WTC11 (cell line): ENCODE measurements at places on chromosomes 13 and 19. TPM values are rescaled to one million over a fixed set of nuclear protein-coding genes. Genes with fewer than 3 reads are reported as not detected.

DNA sequence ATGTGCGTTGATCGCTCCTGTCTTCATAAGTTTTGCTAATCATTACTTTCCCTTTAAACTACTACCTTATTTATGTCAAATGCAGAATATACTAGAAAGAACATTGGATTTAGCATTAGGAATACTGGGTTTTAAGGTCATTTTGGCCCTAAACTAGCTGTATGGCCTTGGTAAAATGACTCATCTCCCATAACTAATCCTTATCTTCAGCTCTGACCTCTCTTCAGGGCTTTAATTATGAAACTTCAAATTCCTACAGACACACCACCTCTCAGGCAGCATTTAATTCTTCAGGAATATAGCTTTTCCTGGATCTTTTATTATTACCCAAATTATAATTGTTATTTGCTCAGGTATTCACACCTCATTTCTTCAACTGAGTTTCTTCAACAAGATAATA is 121.2 kb downstream of the STARD13 start:
- DNase-seq, result no peak
- no peaks in the 10 kb centered on the region for H3K27me3 ChIP-seq
- H3K36me3 ChIP-seq, result peaks cover 21% of the 10 kb centered on the region
- no peak overlapping the region for H3K4me3 ChIP-seq

DNA sequence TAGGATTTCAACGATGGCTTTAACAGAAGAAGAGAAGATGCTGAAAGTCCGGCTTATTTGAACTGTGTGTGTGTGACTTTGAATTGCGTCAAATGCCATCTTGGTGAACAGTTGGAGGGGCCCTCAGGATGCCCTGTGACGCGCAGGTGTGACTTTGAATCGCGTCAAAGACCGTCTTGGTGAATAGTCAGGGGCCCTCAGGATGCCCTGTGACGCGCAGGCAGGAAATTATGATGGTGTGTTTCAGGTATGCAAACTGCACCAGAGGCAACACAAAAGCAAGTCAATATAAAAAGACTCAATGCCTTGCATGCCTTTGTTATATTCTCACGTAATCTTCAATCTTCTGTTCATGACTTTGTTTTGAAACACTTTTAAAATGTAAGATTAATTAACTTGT is 29.2 kb downstream of the ATP11A start:
- peaks cover 89% of the 10 kb centered on the region for H3K4me1 ChIP-seq
- DNase-seq, result no peak
- peak overlapping the region; percentile 67 for H3K27ac ChIP-seq
- peaks cover 20% of the 10 kb centered on the region for H3K36me3 ChIP-seq
- no peaks in the 10 kb centered on the region for H3K27me3 ChIP-seq

The SIRT6 gene
- 27.2 to 29.9 TPM (median 28.1 TPM) in 3 replicates for total RNA-seq

The FFAR3 gene
- total RNA-seq, result not detected in 3 replicates

DNA sequence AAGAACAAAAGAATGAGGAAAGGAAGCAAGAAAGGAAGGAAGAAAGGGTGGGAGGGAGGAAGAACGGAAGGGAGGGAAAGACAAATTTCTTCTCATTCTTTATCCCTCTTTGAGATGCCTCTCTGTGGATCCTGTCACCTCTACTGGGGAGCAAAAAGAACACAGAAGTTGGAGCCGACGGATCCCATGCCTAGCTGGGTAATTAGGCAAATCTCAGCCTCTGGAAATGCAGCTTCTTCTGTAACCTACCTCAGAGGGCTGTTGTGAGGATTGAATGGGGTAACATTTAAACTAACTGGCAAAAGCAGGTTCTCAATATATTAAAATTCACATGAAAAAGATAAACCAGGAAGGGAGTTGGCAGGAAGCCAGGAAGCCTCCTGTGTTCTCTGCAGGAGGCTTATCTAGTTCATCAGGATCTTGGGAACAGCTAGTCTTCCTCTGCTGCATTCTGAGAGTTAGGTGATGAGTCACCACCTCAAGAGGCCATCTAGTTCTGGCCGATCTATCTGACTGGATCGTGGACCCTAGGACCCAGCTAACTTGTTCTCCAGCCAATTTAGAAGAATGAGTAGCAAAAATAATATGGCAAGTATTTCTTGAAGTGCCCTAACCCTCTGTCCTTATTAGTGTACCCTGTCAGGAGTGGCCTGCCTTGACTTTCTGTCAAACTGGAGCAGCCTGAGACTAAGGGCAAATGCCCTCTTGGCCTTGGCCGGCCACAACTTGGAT is 15.2 kb upstream of the CPB2 start:
- DNase-seq, result no peak
- H3K4me1 ChIP-seq, result peaks cover 24% of the 10 kb centered on the region
- no peaks in the 10 kb centered on the region for H3K27me3 ChIP-seq
- H3K36me3 ChIP-seq, result no peaks in the 10 kb centered on the region
- H3K27ac ChIP-seq, result 0 out of 2 replicates have a peak overlapping the region, but pooled peaks have one; percentile 47
- H3K4me3 ChIP-seq, result no peak overlapping the region

DNA sequence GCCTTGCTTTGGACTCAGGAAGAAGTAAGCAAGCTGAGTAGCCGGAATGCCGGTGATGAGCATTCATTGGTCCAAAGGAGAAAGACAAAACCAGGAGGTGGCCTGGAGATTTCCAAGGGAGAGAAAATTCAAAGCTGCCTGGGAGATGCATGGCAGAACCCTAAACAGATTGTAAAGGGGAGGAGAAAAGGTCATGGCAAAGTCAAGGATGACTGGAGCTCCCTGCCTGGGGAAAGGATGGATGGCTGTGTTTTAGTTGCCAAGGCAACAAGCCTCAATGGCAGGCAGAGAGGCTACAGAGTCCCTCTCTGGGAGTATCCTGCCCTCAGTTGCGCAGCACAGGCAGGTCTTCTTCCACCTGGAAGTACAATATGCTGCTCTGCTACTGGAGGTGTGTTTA is 134.0 kb downstream of the ENOX1 start:
- no peaks in the 10 kb centered on the region for H3K4me1 ChIP-seq
- no peak overlapping the region for H3K4me3 ChIP-seq
- H3K27me3 ChIP-seq, result no peaks in the 10 kb centered on the region
- DNase-seq, result no peak

- H3K4me3 ChIP-seq, result no peak overlapping the region
- DNase-seq, result no peak
- peaks cover 35% of the 10 kb centered on the region for H3K4me1 ChIP-seq
- no peak overlapping the region for H3K27ac ChIP-seq
- no peaks in the 10 kb centered on the region for H3K36me3 ChIP-seq
These were observed 15.2 kb downstream of the LNX2 start for GRCh38 chr13:27605099-27605498.

GRCh38 chr13:102792396-102792795 is 6.4 kb downstream of the POGLUT2 start:
- H3K36me3 ChIP-seq, result peaks cover 40% of the 10 kb centered on the region
- no peak overlapping the region for H3K27ac ChIP-seq
- H3K4me3 ChIP-seq, result no peak overlapping the region
- no peaks in the 10 kb centered on the region; the same call in 1 of the 2 replicates for H3K27me3 ChIP-seq
- DNase-seq, result no peak
- peaks cover 24% of the 10 kb centered on the region for H3K4me1 ChIP-seq

- H3K36me3 ChIP-seq, result no peaks in the 10 kb centered on the region
- peaks cover 21% of the 10 kb centered on the region for H3K4me1 ChIP-seq
- no peak overlapping the region for H3K4me3 ChIP-seq
- peaks cover 32% of the 10 kb centered on the region for H3K27me3 ChIP-seq
These were observed 193.5 kb downstream of the UQCRFS1 start for GRCh38 chr19:29019403-29019802.

The AXL gene
- 25.0 to 27.3 TPM (median 27.0 TPM) in 3 replicates for total RNA-seq

The NPAS1 gene
- 6.8 to 11.1 TPM (median 10.3 TPM) in 3 replicates for total RNA-seq

The RASIP1 gene
- total RNA-seq, result 4.4 to 5.4 TPM (median 5.2 TPM) in 3 replicates

DNA sequence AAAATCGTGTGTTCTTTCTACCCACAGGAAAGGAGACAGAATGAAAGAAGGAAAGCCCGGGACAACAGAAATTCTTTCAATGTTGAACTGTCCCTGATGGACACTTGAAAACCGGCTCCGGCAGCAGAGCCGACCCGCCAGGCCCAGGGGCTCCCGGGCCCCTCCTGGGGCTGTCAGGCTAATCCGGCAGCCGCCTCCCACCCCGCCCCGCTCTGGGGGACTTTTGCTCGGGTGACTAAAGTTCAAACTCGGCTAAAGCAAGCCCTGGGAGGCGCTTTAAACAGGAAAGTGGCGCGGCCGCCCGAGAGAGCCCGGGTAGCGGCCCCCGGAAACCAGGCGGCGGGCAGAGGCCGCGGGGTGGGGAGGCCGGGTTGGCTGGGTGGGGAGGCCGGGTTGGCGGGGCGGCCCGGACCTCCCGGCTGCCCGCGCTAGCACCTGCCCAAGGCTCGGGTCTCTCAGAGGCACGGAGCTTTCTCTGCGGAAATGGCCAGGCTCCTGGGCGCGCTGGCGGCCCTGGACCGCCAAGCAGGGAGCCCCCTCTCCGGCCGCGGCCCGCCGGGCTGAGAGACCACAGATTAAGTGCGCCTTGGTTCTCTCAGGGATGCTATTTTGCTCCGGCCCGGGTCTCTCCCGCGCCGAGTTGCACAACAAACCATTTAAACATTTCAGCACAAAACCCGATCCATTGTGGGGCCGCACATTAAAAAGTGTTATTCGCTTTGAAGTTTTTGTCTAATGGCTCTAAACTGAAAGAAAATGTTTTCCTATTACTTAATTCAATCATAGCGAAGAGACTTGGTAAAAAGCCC is 2.6 kb upstream of the GSX1 start:
- no peak overlapping the region for H3K27ac ChIP-seq
- H3K4me3 ChIP-seq, result peak overlapping the region; percentile 48
- H3K36me3 ChIP-seq, result no peaks in the 10 kb centered on the region
- peaks cover 42% of the 10 kb centered on the region for H3K4me1 ChIP-seq
- H3K27me3 ChIP-seq, result peaks cover 98% of the 10 kb centered on the region

DNA sequence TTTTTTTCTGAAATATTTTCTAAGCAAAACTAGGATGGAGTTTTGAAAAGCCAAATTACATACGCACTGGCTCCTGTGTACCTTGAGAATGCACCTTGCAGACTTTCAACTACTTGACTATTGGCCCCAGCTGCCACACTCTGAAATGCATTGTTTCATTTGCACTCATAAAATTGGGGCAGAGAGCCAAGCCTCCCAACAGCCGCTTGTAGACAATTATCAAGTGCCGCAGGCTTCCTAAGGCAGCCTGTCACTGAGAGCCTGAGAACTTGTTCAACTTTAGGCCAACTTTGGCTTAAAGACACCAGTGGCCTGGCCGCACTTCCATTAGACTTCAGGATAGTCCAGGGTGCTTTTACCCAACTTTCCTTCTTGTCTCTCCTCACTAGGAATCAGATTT is 115.7 kb upstream of the STARD13 start:
- DNase-seq, result no peak
- peaks cover 6% of the 10 kb centered on the region; the same call in 1 of the 2 replicates for H3K36me3 ChIP-seq
- H3K4me3 ChIP-seq, result no peak overlapping the region
- no peaks in the 10 kb centered on the region for H3K4me1 ChIP-seq

GRCh38 chr13:73129023-73129422 is 70.2 kb downstream of the KLF5 start:
- no peaks in the 10 kb centered on the region for H3K27me3 ChIP-seq
- H3K27ac ChIP-seq, result no peak overlapping the region
- H3K36me3 ChIP-seq, result no peaks in the 10 kb centered on the region
- DNase-seq, result no peak
- no peaks in the 10 kb centered on the region for H3K4me1 ChIP-seq

The ZNF121 gene
- 181 to 203 TPM (median 185 TPM) in 3 replicates for total RNA-seq

- H3K4me1 ChIP-seq, result peaks cover 11% of the 10 kb centered on the region
- H3K4me3 ChIP-seq, result no peak overlapping the region
- no peak overlapping the region for H3K27ac ChIP-seq
- DNase-seq, result no peak
- no peaks in the 10 kb centered on the region for H3K36me3 ChIP-seq
These were observed 12.2 kb upstream of the FUT5 start for GRCh38 chr19:5882421-5882968.

DNA sequence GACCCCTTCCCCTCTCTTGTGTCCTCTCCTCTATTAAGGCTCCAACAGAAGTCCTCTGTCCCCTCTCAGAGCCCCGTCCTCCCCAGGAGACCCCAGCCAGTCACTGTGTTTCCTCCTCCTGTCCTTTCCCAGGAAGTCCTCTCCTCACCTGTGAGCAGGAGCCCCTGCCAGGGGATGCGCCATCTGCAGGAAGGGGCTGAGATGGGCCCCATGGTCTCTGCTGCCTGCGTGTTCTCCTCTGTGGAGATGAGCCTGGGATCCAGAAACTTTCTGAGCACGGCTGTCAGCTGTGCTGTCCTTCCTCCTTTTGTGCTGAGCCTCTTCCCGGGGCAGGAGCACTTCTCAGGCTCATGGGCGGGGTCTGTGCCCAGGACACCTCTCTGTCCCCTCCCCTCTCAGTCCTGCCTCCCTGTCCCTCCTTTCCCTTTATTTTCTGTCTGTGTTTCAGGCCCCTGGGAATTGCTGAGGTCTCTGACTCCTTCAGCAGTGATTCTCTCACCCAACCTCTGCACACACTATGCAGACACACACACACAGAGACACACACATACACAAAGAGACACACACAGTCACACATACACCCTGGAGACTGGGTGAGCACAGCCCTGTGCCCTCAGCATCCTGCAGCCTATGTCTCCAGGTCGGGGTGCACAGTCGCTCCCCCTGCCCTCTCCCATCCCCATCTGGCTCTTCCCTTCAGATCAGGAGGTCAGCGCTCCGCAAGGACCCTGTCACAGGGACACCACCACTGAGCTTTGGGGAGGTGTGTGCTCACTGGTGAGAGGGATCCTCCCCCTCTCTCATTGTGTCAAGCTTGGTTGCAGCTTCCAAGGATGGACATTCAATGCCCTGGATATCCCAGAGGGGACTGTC is at the start of gene CEACAM8:
TSS of gene CEACAM8 (minus strand) at position 308 of the 873 bp plus-strand sequence. CDS start at position 212, 96 bp downstream.
- no peaks in the 10 kb centered on the region for H3K36me3 ChIP-seq
- no peak within 1 kb of the TSS for H3K4me3 ChIP-seq
- H3K4me1 ChIP-seq, result peaks cover 11% of the 10 kb centered on the region
- peak; percentile 36 for DNase-seq
- H3K27ac ChIP-seq, result no peak within 1 kb of the TSS

- no peak for DNase-seq
- no peaks in the 10 kb centered on the region for H3K27me3 ChIP-seq
- peaks cover 23% of the 10 kb centered on the region for H3K4me1 ChIP-seq
- H3K27ac ChIP-seq, result no peak overlapping the region
- H3K36me3 ChIP-seq, result peaks cover 17% of the 10 kb centered on the region
- H3K4me3 ChIP-seq, result no peak overlapping the region
These were observed 237.2 kb upstream of the SPRY2 start for GRCh38 chr13:80577926-80578670.

The CCL25 gene
- total RNA-seq, result 0.53 TPM in 1 of 3 replicates, not detected in the others

DNA sequence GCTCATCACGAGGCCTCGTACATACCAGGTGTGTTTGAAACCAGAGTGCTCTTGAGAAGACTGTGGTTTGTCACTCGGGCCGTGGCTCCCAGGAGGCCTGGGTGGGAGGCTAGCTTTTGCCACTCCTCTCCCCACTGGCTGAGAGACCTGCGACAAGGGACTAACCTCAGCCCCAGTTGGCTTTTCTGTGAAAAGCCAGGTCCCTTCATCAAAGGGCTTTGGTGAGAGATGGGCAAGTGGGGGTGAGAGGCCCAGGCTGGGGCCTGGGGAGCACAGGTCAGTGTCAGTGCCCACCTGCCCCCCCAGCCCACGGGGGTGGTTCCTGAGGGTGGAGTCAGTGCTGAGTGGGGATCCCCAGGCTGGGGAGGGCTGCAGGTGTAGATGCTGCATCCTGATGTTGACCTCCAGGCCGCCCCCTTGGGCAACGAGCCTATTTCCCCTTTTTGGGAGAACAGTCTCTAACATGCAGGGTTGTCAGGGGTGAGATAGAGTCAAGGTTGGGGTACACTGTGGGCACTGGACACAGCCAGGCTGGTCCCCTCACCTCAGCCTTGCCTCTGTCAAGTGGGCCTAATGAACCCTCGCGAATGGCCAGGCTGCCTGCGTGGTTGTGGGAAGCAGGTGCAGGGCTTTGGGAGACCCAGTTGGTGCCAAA is 661 bp downstream of the KCNJ14 start:
- H3K27ac ChIP-seq, result no peak overlapping the region
- H3K4me1 ChIP-seq, result no peaks in the 10 kb centered on the region

The CLC gene
- total RNA-seq, result not detected in 3 replicates

GRCh38 chr19:17346109-17346671 is 8.8 kb downstream of the GTPBP3 start:
- peak; percentile 92 for DNase-seq
- H3K27ac ChIP-seq, result peak overlapping the region; percentile 90
- peaks cover 11% of the 10 kb centered on the region for H3K36me3 ChIP-seq
- no peak overlapping the region for H3K4me3 ChIP-seq
